ENCODE measurements at places on chromosomes 12 and 14. TPM values are rescaled to one million over a fixed set of nuclear protein-coding genes. Genes with fewer than 3 reads are reported as not detected.

The CPSF2 gene
- 67.8 TPM for total RNA-seq

The HOXC11 gene
- total RNA-seq = not detected

The ANKRD9 gene
- total RNA-seq = 31.4 TPM

The SVOP gene
- total RNA-seq = 3.6 TPM

The ST8SIA1 gene
- 1.7 TPM for total RNA-seq

DNA sequence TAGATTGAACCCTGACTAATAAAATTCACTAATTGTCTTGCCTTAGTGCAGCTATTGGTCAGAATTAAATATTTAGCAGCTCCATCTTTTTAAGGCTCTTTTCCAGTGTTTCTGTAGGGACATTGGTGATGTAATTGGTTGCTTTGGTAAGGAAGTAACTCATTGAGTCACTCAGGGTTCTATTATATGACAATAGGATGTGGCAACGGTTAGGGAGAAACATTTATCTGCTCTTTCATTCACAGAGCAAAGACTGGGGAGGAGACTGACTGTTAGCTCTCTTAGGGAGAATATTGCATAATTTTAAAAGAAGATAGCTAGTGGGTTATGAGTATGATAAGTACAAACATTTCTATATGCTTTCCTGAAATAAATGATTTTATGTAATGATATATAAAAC lies 616.5 kb downstream of the TRHDE start:
- no peak overlapping the region for H3K4me3 ChIP-seq
- H3K27me3 ChIP-seq = no peaks in the 10 kb centered on the region
- no peaks in the 10 kb centered on the region for H3K4me1 ChIP-seq
- DNase-seq = no peak

DNA sequence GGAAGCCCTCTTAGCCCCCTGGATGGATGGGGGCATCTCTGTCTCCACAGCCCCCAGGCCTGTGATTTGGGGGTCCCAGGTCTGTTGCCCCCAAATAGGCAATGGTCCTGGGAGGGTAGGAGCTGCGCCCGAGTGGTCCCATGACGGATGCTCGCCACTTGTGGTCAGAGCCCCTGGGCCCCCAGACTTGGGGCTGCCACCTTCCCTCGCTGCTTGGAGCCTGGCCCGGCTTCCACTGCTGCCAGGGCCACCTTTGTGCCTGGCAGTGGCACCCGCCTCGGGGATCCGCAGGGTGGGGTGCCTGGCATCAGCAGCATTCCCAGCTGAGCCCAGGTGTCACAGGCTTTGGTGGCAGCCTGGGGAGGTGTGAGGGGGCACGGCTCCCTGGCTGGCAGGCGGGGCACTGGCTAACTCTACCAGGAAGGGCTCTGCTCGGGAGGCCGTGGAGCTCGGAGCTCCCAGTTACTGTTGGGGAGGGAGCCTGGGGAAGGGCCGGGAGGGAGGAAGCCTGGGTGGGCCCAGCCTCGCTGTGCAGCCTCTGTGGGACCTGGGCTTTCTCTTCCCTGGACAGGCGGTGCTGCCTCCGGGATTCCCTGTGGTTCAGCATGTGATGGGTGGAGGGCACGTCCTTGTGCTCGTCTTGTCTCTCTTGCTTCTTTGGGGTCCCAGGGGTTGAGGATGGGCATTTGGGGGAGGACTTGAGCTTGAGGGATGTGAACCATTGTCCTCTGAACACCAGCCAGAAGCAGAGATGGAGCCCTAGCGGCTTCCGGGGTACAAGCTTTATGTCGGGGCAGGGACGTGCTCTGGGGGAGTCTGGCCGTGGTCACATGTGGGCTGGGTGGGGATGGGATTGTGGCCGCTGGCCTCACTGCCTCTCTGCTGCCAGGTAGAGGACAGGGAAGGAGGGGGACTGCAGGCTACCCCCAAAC lies 5.4 kb downstream of the KIF26A start:
- no peak for DNase-seq
- peaks cover 20% of the 10 kb centered on the region for H3K4me1 ChIP-seq
- H3K4me3 ChIP-seq = no peak overlapping the region
- H3K27ac ChIP-seq = no peak overlapping the region

DNA sequence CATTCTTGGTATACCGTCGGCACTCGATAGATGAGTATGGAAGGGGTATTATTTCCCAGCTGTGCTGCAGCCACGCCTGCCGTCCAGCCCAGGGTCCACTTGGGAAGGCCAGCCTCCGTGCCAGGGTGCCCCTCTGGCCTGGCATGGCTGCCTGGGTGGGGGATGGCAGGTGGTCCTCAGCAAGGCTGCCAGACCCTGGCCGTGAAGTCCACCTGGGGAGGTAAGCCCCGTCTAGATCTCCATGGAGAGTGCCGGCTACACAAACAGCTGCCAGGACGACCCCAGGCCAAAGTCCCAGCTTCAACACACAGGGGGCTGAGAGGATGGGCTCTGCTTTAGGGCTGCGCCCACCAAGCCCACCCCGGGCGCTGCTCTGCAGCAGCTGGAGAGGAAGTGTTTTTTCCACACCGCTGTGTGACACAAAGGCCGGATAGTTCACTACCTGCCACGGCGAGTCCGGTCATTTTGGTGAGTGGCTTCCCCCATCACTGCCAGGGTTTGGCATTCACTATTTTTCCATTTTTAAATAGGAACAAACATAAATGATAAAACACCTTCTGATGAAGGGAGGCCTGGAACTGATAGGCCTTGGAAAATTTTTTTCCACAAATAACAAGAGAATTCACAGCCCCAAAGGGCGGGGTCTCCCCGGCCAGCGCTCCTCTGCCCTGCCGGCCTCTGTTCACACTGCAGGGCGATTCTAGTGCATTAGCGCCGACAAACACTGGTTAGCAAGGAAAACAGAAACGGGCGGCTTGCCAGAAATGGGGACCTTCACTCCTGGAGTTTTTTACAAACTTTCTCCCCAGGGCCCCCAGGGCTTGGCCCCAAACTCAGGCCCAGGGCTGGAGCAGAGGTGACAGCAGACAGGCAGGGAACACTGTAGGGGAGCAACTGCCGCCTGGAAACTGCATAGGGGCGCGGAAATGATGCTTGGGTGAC lies 161.5 kb downstream of the CALM1 start:
- H3K27ac ChIP-seq = no peak overlapping the region
- H3K4me3 ChIP-seq = no peak overlapping the region
- H3K27me3 ChIP-seq = no peaks in the 10 kb centered on the region
- H3K36me3 ChIP-seq = no peaks in the 10 kb centered on the region
- peaks cover 20% of the 10 kb centered on the region for H3K4me1 ChIP-seq

GRCh38 chr14:73749706-73750530 lies 35.7 kb upstream of the PNMA1 start:
- no peak for DNase-seq
- H3K4me3 ChIP-seq = peak overlapping the region; percentile 54
- H3K27me3 ChIP-seq = no peaks in the 10 kb centered on the region
- peaks cover 4% of the 10 kb centered on the region for H3K36me3 ChIP-seq
- peak overlapping the region; percentile 74 for H3K27ac ChIP-seq

DNA sequence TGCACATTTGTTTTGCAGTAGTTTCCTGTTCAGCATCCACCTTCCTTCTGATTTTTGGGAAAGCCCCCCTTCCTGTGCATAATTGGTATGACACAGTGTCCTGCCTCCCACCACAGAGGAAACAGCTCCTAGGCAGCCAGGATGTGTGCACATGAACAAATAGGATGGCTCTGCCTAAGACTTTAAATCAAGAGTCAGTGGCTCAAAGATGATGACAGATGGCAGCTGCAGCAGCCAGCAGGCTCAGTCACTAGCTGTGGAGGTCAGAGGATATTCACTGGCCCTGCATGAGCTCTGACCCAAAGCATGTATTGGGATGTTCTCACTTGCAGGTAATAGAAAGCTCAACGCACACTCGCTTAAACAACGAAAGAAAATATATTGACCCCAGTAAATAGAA lies 90.3 kb downstream of the KCNK10 start:
- no peak overlapping the region for H3K4me3 ChIP-seq
- no peaks in the 10 kb centered on the region for H3K4me1 ChIP-seq
- H3K27me3 ChIP-seq = no peaks in the 10 kb centered on the region
- DNase-seq = no peak
- H3K27ac ChIP-seq = no peak overlapping the region

DNA sequence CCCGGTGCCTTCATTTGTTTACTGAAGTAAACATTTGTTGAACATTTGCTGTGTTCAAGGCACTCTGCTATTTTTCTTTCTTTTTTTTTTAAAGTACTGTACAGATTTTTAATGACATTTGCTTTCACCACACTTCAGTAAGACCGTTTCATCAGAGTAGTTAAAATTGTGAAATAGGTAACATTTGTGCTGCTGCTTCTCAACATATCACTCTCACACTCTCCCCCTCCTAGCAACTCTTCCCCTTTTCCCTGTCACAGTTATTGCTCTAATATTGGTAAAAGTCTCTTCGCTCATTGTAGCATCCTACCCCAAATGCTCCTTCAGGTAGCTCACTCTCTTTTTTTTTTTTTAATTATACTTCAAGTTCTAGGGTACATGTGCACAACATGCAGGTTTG lies 49.6 kb downstream of the SRGAP1 start:
- H3K4me1 ChIP-seq = peaks cover 17% of the 10 kb centered on the region
- no peak for DNase-seq
- no peak overlapping the region for H3K27ac ChIP-seq
- H3K27me3 ChIP-seq = no peaks in the 10 kb centered on the region

- peaks cover 12% of the 10 kb centered on the region for H3K4me1 ChIP-seq
- no peak for DNase-seq
- H3K36me3 ChIP-seq = peaks cover 5% of the 10 kb centered on the region
- no peaks in the 10 kb centered on the region for H3K27me3 ChIP-seq
- peak overlapping the region; percentile 83 for H3K27ac ChIP-seq
- peak overlapping the region; percentile 90 for H3K4me3 ChIP-seq
Observed at GRCh38 chr12:121295116-121295745, 1.3 kb downstream of the CAMKK2 start.

- H3K27me3 ChIP-seq = no peaks in the 10 kb centered on the region
- no peaks in the 10 kb centered on the region for H3K4me1 ChIP-seq
- no peak overlapping the region for H3K27ac ChIP-seq
- no peaks in the 10 kb centered on the region for H3K36me3 ChIP-seq
- DNase-seq = no peak
Observed at GRCh38 chr14:49924852-49925251, 32.0 kb downstream of the ARF6 start.

- H3K4me1 ChIP-seq = peaks cover 4% of the 10 kb centered on the region
- no peaks in the 10 kb centered on the region for H3K36me3 ChIP-seq
- H3K27me3 ChIP-seq = peaks cover 84% of the 10 kb centered on the region
- H3K27ac ChIP-seq = no peak overlapping the region
- H3K4me3 ChIP-seq = peak overlapping the region; percentile 38
Observed at GRCh38 chr14:64877846-64878245, 1.9 kb downstream of the SPTB start.

DNA sequence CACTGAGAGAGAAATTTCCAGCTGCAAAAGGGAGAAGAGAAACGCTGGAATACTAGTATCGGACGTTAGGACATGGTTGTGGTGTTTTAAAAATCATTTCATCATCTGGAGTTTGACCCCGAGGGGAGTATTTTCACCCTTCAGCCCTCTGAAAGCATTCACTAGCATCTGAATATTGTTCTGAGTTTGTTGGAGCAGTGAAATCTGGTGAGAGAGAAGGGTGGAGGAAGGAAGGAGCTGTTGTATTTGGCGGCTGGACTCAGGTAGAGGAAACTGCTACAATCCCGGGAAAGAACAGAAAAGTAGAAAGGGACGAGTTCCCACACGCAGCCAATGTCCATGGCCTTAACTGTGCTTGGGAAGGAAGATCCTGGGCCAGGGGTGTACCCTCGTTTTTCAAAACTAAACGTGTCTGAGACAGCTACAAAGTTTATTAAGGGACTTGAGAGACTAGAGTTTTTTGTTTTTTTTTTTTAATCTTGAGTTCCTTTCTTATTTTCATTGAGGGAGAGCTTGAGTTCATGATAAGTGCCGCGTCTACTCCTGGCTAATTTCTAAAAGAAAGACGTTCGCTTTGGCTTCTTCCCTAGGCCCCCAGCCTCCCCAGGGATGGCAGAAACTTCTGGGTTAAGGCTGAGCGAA lies 896 bp upstream of the CDKN1B start:
- H3K27ac ChIP-seq = peak overlapping the region; percentile 93
- no peaks in the 10 kb centered on the region for H3K27me3 ChIP-seq
- H3K36me3 ChIP-seq = peaks cover 36% of the 10 kb centered on the region
- peak overlapping the region; percentile 83 for H3K4me3 ChIP-seq

DNA sequence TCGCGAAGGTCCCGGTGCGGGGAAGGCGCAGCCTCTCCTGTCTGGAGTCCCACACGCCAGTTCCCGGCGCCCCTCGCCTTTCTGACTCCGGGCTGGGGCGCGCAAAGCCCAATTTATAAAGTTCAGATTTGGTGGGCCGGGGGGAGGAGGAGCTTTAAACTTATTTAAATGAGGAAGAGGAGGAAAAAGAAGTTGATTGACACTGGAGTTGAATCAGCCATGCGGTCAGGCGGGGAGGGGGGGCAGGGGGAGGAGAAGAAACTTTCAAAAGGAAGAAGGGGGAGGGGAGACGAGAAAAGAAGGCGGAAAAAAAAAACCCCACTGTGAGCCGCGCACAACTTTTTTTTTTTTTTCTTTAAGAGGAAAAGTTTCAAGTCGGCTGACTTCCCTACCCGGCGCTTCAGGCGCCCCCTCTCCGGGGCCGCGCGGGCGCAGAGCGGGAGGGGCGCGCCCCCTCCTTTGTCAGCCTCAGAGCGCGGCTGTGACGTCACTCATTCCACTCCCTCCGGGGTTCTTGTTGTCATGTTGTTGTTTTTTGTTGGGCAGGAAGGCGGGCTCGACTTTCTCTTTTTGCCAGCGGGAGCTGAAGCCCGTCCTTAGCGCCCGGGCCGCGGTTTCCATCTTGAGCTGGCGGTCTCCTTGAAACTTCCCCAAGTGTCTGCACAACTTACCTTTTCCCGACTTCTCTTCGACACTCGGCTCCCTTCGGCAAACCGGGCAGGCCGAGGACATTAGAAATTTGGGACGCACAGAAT lies at the start of gene ZFP36L1:
Gene ZFP36L1, minus strand, starts transcription at position 89 of the 755 bp plus-strand sequence. CDS start 129 bp downstream, outside the sequence.
- H3K4me1 ChIP-seq = peaks cover 28% of the 10 kb centered on the region
- peak within 1 kb of the TSS; percentile 99 for H3K27ac ChIP-seq
- peak; percentile 96 for DNase-seq
- H3K4me3 ChIP-seq = peak within 1 kb of the TSS; percentile 96
- peaks cover 36% of the 10 kb centered on the region for H3K27me3 ChIP-seq

DNA sequence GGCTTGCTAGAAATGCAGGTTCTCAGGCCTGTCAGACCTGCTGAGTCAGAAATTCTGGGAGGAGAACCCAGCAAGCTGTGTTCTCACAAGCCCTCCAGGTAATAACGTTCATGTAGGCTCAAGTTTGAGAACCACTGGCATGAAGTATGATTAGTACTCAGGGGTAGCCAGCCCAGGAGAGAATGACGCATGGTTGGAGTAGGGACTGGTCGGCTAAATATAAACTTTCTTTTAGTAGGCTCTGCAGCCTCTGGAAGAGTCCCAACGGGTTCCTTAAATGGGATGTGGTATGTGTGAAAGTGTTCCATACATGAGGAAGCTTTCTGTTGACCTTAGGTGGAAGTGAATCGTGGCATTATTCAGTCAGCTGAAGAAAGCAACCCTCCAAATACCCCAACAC lies 209.3 kb downstream of the SLC41A2 start:
- no peak overlapping the region for H3K4me3 ChIP-seq
- peak overlapping the region; percentile 47 for H3K27ac ChIP-seq
- no peaks in the 10 kb centered on the region for H3K36me3 ChIP-seq
- H3K4me1 ChIP-seq = peaks cover 30% of the 10 kb centered on the region
- no peak for DNase-seq
